ENCODE measurements at places on chromosomes 6 and 20. TPM values are rescaled to one million over a fixed set of nuclear protein-coding genes. Genes with fewer than 3 reads are reported as not detected.

The SUMO4 gene
- not detected for total RNA-seq

The TCF15 gene
- total RNA-seq = not detected

The ANKRD6 gene
- total RNA-seq = 1.8 TPM

The MUC22 gene
- total RNA-seq = not detected

The BMP6 gene
- total RNA-seq = 18.9 TPM

The CLVS2 gene
- total RNA-seq = 0.08 TPM

The TENT5A gene
- total RNA-seq = 1.0 TPM

The ARHGAP40 gene
- total RNA-seq = not detected

The PROKR2 gene
- total RNA-seq = not detected

The ARG1 gene
- not detected for total RNA-seq

The GDAP1L1 gene
- not detected for total RNA-seq

The MEI4 gene
- total RNA-seq = not detected

The DSP gene
- 39.6 TPM for total RNA-seq

The SRMS gene
- 0.18 TPM for total RNA-seq

The GNMT gene
- total RNA-seq = 0.27 TPM

The CGA gene
- total RNA-seq = not detected

The SIM1 gene
- total RNA-seq = not detected

The HEY2 gene
- not detected for total RNA-seq

The C20orf144 gene
- total RNA-seq = 0.19 TPM

The APCDD1L gene
- not detected for total RNA-seq

The WFDC12 gene
- not detected for total RNA-seq

The SMIM8 gene
- 3.7 TPM for total RNA-seq

The PDRG1 gene
- total RNA-seq = 29.0 TPM

The ZNF343 gene
- 11.6 TPM for total RNA-seq

The BNIP5 gene
- not detected for total RNA-seq

The UBD gene
- 0.53 TPM for total RNA-seq

The CDS2 gene
- total RNA-seq = 46.2 TPM

The COQ3 gene
- total RNA-seq = 10.7 TPM

The GPSM3 gene
- total RNA-seq = 0.40 TPM

The POM121L2 gene
- total RNA-seq = not detected

The PCIF1 gene
- total RNA-seq = 33.6 TPM

The PRRT1 gene
- total RNA-seq = 0.95 TPM

The GFRAL gene
- total RNA-seq = not detected

The GTSF1L gene
- total RNA-seq = not detected

The GGTLC1 gene
- not detected for total RNA-seq

The PIGU gene
- 25.1 TPM for total RNA-seq

The CRIP3 gene
- total RNA-seq = not detected

The TCFL5 gene
- 5.6 TPM for total RNA-seq

The ELOVL4 gene
- 1.2 TPM for total RNA-seq

The CCDC167 gene
- total RNA-seq = 39.4 TPM

The GABRR1 gene
- not detected for total RNA-seq

The SOBP gene
- total RNA-seq = 1.6 TPM

The SAPCD1 gene
- total RNA-seq = 5.9 TPM

The BMP5 gene
- not detected for total RNA-seq
